ENCODE measurements at places on chromosomes 4 and X. TPM values are rescaled to one million over a fixed set of nuclear protein-coding genes. Genes with fewer than 3 reads are reported as not detected.

The TEC gene
- 3.5 TPM for total RNA-seq

The EVC2 gene
- total RNA-seq: 15.5 TPM

The EDNRA gene
- 10.8 TPM for total RNA-seq

The RTL5 gene
- total RNA-seq: 4.3 TPM

The CACNA1F gene
- not detected for total RNA-seq

The NONO gene
- total RNA-seq: 330 TPM

The RASGEF1B gene
- total RNA-seq: 2.0 TPM

The TRMT44 gene
- total RNA-seq: 10.8 TPM

The F11 gene
- not detected for total RNA-seq

The GALNTL6 gene
- total RNA-seq: not detected

The GATA1 gene
- total RNA-seq: not detected

The LPAR4 gene
- 1.3 TPM for total RNA-seq

The ZNF141 gene
- 21.2 TPM for total RNA-seq

The CNKSR2 gene
- 0.99 TPM for total RNA-seq

The SLC39A8 gene
- total RNA-seq: 14.7 TPM

Measured in fibroblast of the aortic adventitia (primary cell).